Progenitor cell of endocrine pancreas (in vitro differentiated cells): ENCODE measurements at places on chromosomes 7 and 10.

DNA sequence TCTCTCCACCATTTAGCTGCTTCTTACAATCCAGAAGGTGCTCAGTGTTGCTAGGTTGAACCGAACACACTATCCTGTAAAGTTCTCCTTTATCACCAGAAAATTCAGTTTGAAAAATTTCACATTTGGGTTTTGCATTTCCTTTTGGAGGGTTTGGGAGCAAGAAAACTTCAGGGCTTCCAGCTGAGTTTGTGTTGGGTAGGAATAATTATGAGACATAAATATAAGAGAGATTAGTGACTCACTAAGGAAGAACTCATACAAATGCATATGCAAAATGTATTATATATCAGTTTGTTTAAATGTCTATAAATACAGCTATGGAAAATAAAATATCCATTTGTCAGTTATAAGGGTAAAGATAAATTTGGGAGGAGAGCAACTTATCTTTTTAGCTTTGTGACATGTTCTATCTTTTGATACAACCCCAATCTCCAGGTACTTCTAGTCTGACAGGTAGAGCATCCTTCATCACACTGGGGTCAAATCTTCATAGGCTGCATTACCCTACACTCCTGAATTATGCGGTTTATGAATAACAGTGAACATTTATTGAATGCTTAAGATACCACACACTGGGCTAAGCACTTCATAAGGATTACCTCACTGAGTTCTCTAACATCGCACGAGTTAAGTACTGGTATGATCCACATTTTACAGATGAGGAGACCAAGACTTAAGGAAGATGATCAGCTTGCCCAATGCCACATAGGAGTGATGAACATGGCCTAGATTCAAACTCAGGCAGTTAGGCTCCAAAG, 304.4 kb downstream of the SORCS1 start:
- no peaks in the 10 kb centered on the region for H3K27me3 ChIP-seq
- no peak overlapping the region for H3K27ac ChIP-seq
- H3K4me1 ChIP-seq = no peaks in the 10 kb centered on the region
- DNase-seq = no peak
- H3K36me3 ChIP-seq = peaks cover 3% of the 10 kb centered on the region

DNA sequence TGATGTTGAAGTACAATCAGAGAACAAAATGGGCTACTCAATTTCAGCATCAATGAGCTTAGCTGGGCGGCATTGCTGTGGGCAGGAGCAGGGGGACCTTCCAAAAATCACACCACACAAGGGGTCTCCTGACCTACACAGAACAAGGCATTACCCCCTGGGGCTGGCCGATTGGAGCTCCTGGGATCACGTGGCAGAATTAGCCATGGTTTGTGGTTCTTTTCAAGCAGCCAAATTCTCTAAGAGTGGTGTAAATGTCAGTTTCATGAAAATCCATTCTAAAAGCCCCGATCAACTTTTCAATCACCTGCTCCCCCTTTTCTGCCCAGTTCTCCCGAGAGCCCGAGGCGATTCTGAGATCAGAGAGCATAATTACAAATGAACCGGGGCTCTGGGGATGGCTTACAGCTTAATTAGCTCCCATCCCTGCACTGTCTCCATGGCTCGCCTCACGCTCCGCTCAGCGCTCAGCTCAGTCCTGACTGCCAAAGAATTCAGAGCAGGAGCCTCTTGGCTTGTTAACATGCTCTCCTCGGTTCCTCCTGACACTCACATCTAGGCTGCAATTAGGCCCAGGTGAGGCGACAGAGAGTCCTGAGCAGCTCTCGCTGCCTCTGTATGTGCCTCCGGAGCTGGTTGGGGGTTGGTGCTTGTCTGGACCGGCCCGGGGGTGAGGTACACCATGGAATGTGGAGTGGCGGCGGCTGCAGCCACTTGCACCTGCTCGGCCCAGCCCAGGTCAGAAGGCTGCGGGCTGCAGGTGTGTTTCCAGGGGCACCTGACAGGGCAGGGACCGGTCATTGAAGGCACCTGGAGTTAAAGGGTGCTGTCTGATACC, 111.8 kb downstream of the WDR11 start:
- H3K4me3 ChIP-seq = no peak overlapping the region
- H3K4me1 ChIP-seq = peaks cover 18% of the 10 kb centered on the region
- DNase-seq = no peak
- peak overlapping the region; percentile 65 for H3K27ac ChIP-seq
- no peaks in the 10 kb centered on the region for H3K36me3 ChIP-seq
- H3K27me3 ChIP-seq = peaks cover 7% of the 10 kb centered on the region

GRCh38 chr7:39252916-39253315, 275.2 kb downstream of the POU6F2 start:
- H3K27ac ChIP-seq = no peak overlapping the region
- peaks cover 36% of the 10 kb centered on the region for H3K27me3 ChIP-seq
- H3K4me1 ChIP-seq = peaks cover 11% of the 10 kb centered on the region
- H3K4me3 ChIP-seq = no peak overlapping the region

DNA sequence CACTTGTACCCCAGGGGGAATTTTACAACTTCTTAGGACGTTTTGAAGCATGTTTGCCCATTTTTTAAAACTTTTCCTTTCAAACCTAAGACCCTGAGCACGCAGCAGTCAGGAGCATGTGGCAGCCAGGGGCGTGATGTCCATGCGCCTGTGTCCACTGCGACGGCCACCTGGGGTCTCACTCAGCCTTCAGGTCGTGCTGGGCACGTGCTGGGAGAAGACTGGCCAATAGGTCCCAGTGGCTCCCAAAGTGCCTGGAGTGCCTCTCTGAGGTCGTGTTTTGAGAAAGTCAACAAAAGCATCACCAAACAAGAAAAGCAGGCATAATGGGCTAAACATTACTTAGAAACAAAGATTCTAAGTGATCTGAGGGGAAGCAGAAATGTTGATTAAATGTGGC, 14.8 kb downstream of the LRRC27 start:
- H3K27ac ChIP-seq = peak overlapping the region; percentile 23
- no peak overlapping the region for H3K4me3 ChIP-seq
- peaks cover 33% of the 10 kb centered on the region for H3K36me3 ChIP-seq
- H3K27me3 ChIP-seq = no peaks in the 10 kb centered on the region
